ENCODE measurements at places on chromosomes 16 and 17.

GRCh38 chr17:80855196-80855947 is 136.3 kb upstream of the CHMP6 start:
- no peak for DNase-seq

DNA sequence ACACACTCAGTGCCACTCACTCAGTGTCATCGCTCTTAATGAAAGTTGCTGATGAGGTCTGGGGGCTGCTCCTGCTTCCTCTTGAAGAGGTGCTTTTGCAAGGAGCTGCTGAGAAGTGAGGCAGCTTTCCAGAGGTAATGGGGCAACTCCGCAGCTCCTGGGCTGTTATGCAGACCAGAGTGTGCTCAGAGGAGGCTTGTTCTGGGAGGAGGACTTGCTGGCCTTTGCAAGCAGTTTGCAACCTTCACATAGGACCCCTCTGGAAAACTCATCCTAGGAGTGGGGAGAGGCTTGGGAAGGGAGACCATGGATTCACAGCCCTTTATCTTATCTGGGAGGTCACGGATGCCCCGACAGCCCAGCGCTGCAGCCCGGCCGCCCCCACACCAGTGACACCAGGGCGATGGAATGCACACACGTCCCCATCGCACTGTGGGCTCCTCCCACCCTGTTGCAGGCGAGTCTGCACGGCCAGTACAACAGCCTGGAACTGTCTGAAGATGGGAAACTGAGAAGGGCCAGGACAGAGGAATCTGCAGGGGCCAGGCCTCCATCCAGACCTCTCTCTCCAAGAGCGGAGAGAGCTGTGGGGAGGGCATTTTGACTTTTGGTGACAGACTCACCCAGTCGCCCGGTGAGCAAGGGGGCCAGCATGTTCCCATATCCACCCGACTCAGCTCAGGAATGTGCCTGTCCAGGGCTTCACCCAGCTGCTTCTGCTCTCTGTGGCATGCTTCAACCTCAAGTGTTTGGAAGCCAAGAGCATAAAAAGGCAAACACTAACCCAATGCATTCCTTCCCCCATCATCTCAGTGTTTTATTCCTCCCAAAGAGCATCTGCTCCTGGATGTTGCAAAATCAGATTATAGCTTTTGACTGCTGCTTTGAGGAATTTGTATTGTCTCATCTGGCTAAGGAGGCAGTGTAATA is 78.6 kb upstream of the ZNF469 start:
- no peak for DNase-seq

DNA sequence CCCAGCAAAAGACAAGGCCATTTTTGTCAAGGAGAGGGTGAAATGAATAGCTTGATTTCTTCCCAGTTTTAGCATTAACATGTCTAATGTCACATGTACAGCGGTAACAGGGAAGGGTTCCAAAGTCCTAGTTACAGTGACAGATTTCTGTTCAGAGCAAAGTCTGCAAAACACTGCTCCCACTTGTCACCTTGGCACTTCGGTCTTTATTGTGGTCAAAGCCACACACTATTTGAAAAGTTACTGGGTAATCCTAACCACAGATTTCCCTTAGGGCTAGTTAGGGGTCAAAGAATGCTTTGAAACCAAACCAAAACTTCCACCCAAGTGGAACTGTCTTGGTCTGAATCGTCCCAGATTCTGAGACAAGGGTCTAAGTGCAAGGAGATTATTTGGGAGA is 455.6 kb downstream of the HS3ST3B1 start:
- no peak for DNase-seq

DNA sequence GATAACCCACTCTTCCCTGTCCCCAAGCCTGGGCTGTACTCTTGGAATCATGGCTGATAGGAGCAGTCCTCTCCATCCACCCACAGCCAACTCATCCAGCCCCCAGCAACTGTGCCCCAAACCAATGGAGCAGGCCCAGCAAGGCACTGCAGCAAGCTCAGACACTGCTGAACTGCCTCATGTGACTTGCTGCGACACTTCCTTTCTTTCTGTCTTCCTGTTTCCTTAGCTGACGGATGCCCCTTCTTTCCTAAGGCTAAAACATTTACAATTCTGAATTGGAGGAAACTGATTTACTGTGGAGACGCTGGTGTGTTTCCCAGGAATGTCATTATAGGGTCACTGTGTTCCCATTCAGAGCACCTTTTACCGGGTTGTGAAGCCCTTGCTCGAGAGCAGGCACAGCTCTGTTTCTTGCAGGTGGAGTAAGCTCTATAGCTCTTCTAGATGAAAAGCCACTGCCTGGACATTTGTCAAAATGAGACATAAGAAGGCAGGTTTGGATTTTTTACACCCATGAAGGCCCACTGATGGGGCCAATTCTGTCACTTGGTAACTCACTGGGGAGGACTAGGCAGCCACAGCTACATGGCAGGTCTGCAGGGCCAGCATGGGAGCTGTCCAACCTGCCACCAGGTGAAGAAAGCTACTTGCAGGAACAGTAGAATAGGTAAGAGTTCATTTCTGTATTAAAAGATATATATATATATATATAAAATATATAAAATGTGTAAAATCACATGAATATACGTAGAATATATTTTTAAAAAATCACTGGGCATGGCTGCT is 27.4 kb downstream of the TMEM11 start:
- DNase-seq, result no peak

- DNase-seq, result no peak
These were observed 137.5 kb downstream of the TRIM37 start for GRCh38 chr17:58969156-58969555.

DNA sequence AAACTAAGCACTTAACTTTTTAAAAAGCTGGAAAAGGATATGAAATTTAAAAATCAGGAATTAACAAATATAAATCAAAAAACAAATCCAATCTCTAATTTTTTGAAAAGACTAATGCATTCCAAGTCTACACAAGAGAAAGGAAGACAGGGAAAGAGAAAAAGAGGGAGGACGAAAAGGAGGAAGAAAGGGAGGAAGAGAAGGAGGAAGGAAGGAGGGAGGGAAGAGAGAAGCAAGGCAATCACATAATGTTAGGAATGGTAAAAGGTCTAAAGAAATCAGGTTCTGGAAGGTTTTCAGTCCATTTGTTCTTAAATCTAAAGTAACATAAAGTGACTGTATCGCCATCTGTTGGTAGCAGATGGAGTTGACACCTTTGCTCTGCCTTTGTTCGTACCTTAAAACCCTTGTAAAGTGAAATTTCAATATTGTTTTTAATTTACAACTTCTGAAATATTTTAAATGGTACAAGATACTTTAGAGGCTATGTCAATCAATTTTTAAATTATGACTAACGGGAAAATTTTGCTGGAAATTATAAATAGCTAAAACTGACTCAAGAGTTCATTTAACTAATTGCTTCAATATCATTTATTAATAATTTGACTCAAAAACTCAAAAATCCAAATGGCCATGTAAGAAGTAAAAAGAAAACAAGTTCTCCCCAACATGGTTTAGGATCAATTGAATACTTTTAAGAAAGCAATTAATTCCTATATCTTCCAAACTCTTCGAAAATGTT is 20.4 kb upstream of the CDYL2 start:
- no peak for DNase-seq

GRCh38 chr16:9417898-9418297 is 326.5 kb downstream of the HAPSTR1 start:
- DNase-seq, result no peak

DNA sequence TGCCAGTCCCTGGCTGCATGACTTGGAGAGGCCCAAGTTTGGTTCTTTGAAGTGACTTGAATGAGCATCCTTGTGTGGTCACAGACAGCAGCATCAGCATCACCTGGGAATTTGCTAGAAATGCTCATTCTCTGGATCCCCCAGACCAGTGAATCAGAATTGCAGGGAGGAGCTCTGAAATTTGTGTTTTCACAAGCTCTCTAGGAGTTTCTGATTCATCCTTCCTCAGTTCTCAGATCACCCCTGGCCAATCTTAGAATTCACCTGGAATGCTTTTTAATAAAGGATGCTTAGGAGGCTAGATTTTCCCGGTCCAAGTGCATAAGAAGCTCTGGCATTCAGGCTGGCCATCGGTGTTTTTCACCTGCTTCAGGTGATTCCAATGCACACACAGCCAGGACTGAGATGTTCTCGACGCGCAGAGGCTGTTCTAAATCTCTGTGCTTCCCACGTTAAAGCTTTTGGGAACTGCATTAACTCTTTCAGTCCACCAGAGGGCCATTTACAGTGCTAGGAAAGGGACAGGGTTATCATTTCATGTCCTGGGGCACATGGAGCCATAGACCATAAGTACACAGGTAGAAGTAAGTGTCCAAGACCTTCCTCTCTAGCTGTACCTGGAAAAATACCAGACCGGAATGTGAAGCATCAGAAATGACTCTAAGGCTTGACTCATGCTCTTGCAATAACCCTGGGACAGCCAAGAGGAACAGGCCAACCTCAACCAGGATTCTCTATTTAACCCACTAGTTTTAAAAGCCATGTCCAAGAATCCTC is 85.7 kb upstream of the XYLT1 start:
- no peak for DNase-seq

DNA sequence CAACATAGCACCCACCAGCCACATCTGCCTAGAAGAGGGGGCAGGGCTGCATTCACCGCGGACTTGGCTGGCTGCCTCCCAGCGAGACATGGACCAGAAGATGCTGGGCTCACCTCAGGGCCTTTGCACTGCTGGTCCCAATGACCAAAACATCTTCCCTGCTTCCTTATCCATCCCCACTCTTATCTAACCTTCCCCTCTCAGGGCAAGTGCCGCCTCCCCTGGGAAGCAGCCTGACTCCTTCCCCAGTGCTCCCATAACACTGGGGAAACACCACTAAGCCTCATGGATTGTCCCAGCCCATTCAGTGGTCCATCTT is 5.7 kb downstream of the TMC6 start:
- DNase-seq, result no peak

DNA sequence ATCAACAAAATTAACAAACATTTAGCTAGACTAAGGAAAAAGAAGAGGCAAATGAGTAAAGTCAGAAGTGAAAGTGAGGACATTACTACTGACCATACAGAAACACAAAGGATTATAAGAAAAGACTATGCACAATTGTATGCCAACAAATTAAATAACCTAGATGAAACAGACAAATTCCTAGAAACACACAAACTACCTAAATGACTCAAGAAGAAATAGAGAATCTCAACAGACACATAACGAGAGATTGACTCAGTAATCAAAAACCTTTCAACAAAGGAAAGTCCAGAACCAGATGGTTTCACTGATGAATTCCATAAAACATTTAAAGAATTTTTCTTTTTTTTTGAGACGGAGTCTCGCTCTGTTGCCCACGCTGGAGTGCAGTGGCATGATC is 35.7 kb upstream of the MYLK3 start:
- no peak for DNase-seq

DNA sequence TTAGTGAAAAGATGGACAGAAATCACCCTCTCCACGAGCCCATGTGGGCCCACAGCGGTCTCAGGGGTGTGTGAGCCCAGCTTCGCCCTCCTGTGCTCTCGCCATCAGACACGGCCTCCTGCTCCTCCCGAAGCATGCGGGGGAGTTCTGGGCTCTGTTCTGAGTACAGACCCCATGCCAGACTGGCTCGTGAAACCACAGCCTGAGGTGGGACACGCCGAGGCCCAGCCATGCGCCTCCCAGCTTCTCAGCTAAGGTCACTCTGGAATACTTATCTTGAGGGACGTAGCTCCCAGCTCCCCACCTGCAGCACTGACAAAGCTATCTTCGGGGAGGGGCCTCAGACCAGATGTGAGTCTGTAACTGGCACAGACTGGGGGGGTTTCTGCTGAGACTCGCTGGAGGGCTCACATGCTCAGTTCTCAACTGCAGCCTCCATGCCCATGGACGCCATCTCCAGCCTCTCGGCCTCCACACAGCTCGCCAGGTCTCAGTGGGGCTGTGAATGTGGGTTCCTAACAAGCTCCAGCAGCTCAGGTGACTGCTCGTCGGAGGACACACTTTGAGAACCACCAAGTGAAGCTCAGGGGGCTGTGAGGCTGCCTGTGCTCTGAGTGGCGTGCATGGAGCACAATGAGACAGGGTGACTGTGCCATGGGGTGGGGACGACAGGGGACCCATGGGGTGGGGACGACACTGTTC is 95.2 kb downstream of the ZNF778 start:
- DNase-seq, result no peak

GRCh38 chr17:29608986-29609385 is 13.7 kb downstream of the CORO6 start:
- DNase-seq, result no peak

- no peak for DNase-seq
These were observed 132.9 kb upstream of the ANKFN1 start for GRCh38 chr17:56020369-56020768.

DNA sequence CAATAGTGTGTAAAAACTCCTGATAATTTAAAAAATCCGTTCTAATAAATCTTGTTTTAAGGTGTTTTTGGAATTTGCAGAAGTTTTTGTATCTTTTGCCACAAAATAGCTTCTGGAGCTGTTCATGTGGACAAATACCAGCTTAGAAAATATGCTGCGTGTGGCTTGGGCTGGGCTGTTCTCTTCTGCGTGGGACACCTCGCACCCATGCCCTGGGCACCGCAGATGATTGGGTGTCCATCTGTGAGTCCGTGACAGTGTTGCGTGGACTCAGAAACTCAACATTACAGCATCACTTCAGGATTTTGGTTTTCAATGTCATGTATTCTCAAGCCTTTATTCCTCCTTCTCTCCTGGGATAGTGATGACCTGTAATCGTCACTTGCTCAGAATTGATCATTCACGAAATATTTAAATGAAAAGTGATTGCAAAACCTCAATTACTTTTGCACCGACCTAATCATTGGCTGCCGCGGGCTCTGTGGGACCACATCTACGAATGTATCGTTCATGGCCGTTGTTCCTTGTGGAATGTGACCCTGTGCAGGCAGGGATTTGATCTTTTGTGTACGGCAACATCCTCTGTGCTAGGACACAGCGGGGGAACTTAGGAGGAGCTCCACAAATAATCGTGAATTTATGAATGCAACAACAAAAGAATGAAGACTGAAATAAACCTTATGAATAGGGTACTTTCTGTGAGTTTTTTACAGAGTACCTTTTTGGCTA is 210.3 kb upstream of the FOXF1 start:
- no peak for DNase-seq

- DNase-seq, result no peak
These were observed 536.5 kb upstream of the CDH11 start for GRCh38 chr16:65658349-65658748.

DNA sequence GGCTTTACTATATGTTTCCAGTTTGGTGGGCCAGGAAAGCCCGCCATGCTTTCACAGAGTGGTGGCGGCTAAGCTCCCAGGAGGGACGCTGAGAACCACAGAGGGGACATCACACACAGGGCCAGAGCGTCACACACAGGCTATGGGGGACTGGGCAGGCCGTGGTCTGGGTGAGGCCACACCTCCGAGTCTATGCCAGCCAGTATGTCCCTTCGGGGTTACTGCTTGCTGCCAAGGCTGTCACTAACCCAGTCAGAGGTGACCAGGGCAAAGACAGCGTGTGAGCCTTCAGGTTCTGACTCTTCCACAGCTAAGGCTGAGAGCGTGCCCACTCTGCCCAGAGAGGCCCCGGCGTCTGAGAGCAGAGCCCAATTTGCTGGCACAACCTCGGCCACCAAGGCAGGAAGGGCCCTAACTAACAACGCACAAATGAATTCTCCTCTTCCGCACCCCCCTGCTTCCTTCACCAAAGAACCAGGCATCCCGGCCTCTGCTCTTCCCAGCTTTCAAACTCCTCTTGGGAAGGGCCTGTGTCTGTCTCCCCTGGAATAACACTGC is 2.9 kb downstream of the PLD6 start:
- no peak for DNase-seq

- DNase-seq, result no peak
These were observed 112.4 kb downstream of the FTO start for GRCh38 chr16:53816211-53816836.
